ENCODE measurements at places on chromosomes 6 and 20. TPM values are rescaled to one million over a fixed set of nuclear protein-coding genes. Genes with fewer than 3 reads are reported as not detected.

- DNase-seq = peak; percentile 44
These were observed 203.0 kb upstream of the TBX18 start for GRCh38 chr6:84967389-84967788.

The KIF25 gene
- not detected for total RNA-seq

The CLVS2 gene
- total RNA-seq = not detected

- DNase-seq = no peak
These were observed 117.9 kb upstream of the ZNF217 start for GRCh38 chr20:53711333-53712211.

The DEFB119 gene
- not detected for total RNA-seq

DNA sequence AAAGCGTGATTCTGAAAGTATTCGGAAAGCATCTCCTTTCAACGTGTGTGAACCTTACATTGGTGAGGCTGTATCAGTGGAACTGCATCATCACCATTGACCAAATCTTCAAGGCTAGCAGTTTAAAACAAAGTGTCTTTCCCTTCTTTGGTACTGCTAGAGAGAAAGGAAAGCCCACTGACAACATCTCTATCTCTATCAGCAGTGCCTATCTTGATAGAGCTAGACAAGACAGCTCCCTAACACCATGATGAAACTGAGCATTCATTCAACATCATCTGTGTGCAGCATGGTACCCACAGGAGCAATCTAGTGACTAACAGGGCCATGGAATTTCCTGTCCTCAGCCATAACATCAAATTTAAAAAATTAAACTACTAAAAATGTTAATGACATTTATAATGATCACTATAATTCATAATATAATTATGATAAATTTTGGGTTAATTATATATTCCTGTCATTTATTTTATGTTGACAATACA, 31.5 kb upstream of the EDN1 start:
- DNase-seq = no peak

The HDGFL1 gene
- not detected for total RNA-seq

- DNase-seq = no peak
These were observed 133.7 kb downstream of the PTCHD4 start for GRCh38 chr6:47977314-47977713.

DNA sequence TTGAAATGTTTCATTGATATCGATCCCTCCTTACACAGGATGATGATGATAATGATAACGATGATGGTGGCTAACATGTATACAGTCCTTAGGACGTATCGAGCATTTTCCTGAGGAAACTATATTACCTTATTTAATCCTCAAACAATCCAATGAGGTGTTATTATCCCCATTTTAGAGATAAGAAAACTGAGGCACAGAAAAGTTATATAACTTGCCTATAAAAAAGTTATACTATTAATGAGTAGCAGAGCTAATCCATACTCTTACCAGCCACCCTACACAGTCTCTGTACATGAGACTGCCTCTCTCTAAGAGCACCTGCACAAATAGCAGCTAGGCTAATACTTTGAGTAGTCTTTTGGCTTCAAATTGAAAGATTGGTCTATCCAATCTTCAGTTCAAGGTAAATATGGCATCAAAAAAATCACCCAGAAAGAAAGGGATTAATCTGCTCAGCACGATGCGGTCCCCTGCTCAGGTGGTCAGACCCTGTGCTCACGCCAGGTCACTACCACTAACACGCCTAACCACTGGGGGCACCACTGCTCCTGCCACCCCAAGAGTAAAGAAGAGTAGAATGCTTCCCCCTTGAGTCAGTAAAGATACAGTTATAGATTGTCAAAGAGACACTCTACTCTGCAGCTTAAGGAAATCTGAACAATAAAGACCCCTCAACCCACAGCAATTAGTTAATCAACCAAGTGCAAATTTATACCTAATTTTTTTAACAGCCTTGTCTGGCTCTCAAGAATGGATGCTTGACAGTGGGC, 15.0 kb downstream of the GABBR1 start:
- no peak for DNase-seq

DNA sequence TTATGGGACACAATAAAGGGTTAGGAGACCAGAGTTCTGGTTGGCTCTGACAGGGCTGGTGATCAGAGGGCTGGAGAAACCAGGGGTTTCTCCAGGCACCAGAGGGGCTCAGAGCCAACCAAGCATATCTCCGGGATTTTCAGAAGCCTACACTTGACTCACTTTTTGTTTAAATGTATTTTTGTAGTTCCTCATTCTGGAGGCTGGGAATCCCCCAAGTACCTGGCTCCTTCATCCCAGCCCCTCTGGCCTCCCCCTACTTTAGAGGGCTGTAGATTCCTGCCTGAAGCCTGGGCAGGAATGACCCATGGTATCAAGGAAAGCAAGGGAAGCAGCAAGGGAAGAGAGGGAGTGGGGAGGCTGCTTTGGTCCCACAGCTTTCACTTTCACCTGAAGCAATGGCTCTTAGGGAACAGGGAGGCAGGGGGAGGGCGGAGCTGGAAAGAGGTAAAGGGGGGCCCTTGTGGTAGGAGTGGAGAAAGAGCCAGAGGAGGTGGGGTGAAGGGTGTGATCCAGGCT, 973 bp downstream of the CD40 start:
- DNase-seq = no peak

The VWA7 gene
- total RNA-seq = 0.26 TPM

DNA sequence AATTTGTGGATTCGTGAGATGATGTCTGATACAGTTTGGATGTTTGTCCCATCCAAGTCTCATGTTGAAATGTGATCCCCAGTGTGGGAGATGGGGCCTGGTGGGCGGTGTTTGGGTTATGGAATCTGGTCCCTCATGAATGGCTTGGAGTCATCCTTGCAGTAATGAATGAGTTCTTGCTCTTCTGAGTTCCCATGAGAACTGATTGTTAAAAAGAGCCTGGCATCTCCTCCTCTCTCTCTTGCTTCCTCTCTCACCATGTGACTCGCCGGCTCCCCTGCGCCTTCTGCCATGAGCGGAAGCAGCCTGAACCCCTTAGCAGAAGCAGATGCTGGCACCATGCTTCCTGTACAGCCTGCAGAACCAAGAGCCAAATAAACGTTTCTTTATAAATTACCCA, 30.5 kb upstream of the RPP40 start:
- no peak for DNase-seq

DNA sequence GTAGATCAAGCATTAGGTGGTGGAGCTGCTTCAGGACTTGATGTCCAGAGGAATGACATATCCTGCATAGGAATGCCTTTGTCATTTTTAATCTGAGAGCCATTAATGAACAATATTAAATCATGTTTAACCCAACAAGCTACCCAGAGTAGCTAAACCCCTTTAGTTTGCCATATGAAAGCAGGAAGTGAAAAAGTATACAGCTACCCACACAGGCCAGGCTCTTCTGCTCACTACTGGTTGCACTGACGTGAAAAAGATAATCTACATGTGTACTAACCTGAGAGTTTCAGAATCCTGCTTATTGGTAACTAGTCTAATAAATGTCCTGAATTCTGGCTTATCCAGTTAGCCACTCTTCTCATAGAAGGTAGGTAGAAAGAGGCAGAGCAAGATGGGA, 19.9 kb downstream of the GLYATL3 start:
- no peak for DNase-seq

DNA sequence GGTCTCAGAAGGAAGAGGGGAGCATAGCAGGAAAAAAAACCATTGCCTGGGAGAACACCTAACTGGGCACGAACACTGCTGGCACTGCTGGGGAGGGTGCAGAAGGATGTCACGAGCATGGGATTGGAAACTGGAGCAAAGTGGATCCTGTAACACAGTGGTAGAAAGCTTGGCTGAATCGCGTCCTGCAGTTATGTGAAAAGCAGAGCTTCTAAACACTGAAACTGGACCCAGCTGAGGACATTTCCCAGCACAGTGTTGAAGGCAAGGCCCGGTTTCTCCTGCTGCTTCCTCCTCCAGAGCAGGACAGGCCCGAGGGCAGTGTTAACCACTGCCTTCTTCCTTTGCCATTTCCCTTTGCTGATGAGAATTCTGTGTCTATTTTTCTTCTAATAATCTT, 6.7 kb downstream of the APMAP start:
- no peak for DNase-seq

- DNase-seq = no peak
These were observed 5.8 kb downstream of the UBE2V1 start for GRCh38 chr20:50107086-50107660.

The TRIM10 gene
- total RNA-seq = not detected

The VSTM2L gene
- 5.0 TPM for total RNA-seq

GRCh38 chr6:113616701-113617274, 240.4 kb upstream of the MARCKS start:
- DNase-seq = no peak

DNA sequence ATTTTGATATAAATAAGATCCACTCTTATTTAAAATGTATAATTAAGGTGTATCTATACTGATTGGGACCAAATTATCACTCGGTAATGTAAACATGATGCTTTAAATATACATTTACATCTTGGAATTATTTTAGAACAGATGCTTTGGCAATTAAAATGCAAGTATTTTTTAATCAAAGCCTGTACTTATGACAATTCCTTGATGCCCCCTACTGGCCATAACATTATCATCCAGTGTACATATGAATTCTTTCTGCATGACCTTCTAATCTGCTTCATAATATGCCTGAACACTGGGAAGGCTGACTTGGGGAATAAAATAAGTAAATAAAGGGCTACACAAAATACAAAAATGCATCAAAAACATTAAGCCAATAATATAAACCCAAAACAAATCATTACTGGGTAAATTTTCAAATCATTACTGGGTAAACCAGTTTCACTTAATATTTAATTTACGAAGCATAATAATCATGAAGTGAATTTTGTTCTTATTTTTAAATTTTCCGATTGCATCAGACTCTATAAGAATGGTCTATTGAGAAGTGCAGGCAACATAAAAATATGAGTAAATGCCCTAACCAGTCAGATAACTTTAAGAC, 65.1 kb downstream of the CGA start:
- peak; percentile 65 for DNase-seq

The KCNQ2 gene
- total RNA-seq = not detected

DNA sequence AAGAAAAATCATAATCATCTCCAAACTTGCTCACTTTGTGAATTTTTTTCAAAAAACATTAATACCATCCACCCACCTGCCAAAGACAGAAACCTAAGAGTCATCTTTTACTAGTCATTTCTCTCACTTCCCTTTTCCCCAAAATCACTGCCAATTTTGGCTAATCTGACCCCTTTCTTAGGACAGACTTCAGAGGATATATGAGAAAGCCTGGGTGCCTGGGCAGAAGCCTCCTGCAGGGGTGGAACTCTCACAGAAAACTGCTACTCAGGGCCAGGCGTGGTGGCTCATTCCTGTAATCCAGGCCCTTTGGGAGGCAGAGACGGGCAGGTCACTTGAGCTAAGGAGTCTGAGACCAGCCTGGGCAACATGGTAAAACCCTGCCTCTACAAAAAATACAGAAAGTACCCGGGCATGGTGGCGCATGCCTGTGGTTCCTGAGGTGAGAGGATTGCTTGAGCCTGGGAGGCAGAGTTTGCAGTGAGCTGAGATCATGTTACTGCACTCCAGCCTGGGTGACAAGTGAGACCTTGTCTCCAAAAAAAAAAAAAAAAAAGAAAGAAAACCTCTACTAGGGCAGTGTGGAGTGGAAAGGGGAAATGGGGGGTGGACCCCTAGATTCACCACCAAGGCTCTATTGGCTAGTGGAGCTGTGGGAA, 3.8 kb downstream of the DEK start:
- DNase-seq = peak; percentile 75

- DNase-seq = peak; percentile 73
These were observed 1100.6 kb upstream of the CITED2 start for GRCh38 chr6:140475086-140475485.

- peak; percentile 100 for DNase-seq
These were observed 48.8 kb upstream of the TSHZ2 start for GRCh38 chr20:52923123-52923937.

The HLA-DPA1 gene
- 1.1 TPM for total RNA-seq

The ENTPD6 gene
- 97.8 TPM for total RNA-seq

- DNase-seq = no peak
These were observed 175.5 kb downstream of the BTBD3 start for GRCh38 chr20:12093057-12093796.

DNA sequence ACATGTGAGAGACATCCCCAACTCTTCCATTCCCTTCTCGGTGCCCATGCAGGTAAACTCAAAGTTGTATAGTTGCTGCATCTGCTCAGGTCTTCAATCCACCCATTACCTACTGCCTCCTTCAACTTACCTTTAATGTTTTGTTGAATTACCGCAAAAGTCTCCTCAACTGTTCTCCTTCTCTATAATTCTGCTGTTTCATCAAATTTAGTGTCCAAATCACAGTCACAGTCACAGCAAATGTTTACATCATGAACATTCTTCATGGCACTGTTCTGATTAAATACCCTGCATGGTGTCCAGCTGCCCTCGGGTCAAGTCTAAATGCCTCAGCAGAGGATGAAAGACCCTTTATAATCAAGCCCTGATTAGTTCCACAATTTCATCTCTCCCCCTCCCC, 130.1 kb downstream of the IPCEF1 start:
- no peak for DNase-seq

DNA sequence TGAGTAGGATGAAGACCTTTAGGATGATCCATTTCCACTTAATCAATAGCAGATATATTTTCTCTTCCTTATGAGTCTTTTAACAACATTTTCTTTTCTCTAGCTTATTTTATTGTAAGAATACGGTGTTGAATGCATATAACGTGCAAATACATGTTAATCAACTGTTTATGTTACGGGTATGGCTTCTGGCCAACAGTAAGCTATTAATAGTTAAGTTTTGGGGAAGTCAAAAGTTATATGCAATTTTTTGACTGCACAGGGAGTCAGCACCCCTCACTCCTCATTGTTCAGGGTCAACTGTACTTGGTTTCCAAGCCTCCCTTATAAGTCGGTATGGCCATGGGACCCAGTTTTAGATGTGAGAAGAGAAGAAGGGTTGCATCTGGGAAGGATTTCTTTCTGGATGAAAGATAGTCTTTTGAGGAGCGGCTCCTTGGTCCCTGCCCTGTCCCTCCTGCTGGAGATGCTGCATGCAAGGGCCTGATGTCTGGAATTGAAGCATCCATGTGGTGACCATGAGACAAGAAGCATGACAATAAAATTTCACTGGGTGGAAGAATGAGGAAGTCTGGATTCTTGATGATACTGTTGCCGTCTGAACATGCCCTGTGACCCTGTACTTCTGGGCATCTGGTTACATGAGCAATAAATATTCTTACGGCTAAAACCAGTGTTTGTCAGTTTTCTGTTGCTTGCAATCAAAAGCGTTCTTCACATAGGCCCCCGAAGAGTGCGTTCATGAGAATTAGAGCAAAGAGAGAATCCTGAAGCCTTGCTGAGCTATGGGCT, 194.7 kb upstream of the PMEPA1 start:
- DNase-seq = peak; percentile 70

DNA sequence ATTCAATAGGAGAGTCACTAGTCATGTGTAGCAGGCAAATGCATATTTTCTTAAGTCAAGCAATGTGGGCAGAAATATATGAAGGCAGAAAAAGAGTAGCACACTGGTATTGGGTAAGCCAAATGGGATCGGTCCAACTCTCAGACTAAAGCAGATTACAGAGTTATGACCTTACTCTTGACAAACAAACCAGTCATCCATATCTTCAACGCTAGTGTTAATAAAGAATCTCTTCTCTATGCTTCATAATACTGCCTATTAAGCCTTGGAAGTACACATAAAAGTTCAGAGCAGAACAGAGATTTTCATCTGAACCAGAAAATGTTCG, 320.2 kb upstream of the JARID2 start:
- peak; percentile 71 for DNase-seq

The LTB gene
- total RNA-seq = not detected

GRCh38 chr6:107977283-107977682, 19.3 kb upstream of the SEC63 start:
- peak; percentile 44 for DNase-seq

- DNase-seq = no peak
These were observed 139.1 kb upstream of the DTNBP1 start for GRCh38 chr6:15801912-15802311.

The CFB gene
- 2.6 TPM for total RNA-seq

The RBPJL gene
- total RNA-seq = not detected

The HLA-DQA1 gene
- total RNA-seq = not detected

Data from bronchial epithelial cell (primary cell).